ENCODE measurements at places on chromosomes 3 and 15.

DNA sequence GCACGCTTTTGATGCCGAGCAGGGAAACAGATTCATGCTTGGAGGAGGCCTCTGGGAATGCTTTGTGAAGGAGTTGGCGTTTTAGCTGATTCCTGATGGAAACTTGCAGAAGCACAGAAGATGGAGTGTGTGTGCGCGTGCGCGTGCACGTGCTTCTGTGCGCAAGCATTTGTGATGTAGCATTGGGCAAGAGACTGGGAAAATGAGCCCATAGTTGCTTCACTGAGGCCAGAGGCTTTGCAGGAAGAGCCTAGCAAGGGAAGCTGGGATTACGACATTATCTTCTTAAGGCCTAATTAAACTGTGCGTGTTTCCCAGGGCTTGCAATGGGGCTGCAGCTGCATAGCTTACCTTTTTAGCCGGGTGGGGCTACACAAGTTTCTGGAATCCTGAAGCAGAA is 18.1 kb upstream of the AGBL1 start:
- DNase-seq = no peak

DNA sequence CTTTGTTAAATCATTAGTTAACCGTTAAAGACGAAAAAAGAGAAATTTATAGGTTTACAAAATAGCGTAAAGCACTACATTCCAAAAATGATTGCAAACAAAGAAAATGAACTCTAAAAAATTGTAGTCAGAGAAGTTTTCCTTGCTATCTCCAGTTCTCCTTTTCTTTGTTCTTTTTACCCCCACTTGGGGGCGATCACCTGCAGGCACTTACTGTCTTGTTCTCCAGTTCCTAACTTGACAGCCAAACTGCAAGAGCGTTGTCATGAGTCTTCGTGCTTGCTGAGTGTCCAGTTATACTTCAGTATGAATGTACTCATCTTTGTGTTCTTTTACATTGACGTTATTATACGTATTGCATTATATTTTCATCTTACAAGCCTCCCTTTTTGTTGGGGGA is 54.5 kb downstream of the CHD2 start:
- DNase-seq = no peak

DNA sequence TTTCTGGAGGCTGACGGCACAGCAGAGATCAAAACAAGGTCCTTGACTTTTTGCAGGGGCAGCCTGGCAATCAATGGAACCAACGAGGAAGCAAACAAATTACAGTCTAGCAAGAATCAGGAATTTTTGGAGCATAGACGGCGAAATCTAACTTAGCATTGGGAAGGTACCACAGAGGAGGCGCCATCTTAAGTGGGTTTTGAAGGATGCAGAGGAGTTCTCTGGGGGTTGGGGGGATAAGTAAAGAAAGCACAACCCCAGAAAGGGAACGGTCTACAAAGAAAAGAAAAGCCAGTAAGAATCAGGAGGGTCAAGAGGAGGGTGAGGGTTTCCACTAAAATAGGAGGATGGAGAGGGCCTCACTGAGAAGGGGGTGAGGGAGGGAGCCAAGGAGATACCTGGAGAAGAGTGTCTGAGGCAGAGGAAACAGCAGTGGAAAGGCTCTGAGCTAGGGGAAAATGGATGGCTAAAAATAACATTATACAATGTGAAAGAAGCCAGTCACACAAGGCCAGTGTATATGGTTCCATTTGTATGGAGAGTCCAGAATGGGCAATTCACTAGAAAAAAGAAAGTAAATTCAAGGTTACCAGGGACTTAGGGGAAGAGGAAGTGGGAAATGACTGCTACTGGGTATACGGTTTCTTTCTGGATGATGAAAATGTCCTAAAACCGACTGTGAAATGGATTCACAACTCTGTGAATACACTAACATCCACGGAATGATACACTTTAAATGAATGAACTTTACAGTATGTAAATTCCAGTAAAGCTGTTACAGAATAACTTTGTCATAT is 25.2 kb upstream of the IQSEC1 start:
- no peak for DNase-seq

- DNase-seq = no peak
These were observed 104.6 kb upstream of the KLF13 start for GRCh38 chr15:31221936-31222515.

GRCh38 chr3:63818282-63819150 is 583 bp upstream of the C3orf49 start:
- DNase-seq = peak; percentile 1

DNA sequence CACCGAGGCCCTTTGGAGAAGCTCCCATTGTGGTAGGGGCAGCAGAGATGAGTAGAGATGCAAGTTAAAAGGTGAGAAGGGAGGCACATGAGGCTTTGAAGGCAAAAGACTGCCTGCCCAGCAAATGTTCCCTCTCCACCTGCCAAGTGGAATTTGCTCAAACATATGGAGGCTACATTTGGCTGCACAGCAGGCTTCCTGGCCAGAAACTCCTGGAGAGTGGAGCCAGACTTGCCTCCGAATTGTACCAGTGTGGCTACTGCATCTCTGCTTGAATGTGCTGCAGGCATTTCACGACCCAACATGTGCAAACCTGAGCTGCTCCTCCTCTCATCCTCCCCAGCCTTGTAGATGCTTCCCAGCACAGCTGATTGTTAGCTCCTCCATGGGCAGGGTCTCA is 229.2 kb downstream of the ZNF621 start:
- DNase-seq = no peak

- DNase-seq = peak; percentile 100
These were observed 52.5 kb upstream of the ROPN1B start for GRCh38 chr3:125916376-125916978.
